Choroid plexus epithelial cell (primary cell): ENCODE measurements at places on chromosomes 3 and 15.
A peak's percentile ranks its signal among the peaks of the same experiment; 100 is the strongest.

- DNase-seq, result peak; percentile 66
Observed at GRCh38 chr3:48222616-48223513, at the start of gene CAMP. CAMP (plus strand) TSS chr3:48223495; CDS start chr3:48223512, 17 bp downstream.

GRCh38 chr15:59437142-59437816, 707 bp upstream of the FAM81A start:
- no peak for DNase-seq

- no peak for DNase-seq
Observed at GRCh38 chr15:86044981-86045380, 34.7 kb upstream of the AGBL1 start.

- no peak for DNase-seq
Observed at GRCh38 chr15:47661661-47662180, 55.6 kb upstream of the SEMA6D start.

DNA sequence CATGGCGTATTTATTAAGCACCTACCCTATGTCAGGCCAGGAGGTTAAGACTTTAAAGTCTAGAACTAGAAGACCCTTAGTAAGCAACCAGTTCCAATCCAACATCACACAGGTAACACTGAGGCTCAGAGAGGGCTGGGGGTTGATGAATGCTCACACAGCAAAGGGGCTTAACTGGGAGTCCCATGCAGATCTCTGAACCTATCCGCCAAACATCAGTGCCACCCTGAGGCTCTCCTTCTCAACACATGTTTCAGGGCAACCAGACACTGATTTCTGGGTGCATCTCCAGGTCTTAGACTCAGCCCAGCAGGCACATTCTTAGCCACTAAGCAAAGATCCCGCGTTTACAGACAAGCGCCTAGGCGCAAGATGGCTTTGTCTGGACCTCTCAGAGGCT, 92.0 kb upstream of the SLC6A11 start:
- no peak for DNase-seq

DNA sequence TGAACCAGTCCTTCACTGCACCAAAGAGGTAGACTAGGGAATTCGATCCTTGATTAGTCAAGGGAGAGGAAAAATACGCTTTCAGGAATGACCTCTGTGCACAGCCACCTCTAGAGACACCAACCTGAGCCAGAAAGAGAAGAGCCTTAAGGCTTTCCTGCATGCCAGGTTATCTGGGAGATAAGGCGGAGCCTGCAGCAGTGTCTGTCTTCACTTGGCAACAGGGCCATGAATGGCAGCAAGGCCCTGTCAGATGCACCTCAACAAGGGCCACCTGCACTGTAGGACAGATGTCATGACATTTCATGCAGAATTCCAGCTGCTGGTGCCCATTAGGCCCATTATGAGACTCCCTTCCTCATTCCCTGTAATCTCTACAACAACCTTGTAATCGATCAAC, 88.1 kb downstream of the MEX3B start:
- no peak for DNase-seq

DNA sequence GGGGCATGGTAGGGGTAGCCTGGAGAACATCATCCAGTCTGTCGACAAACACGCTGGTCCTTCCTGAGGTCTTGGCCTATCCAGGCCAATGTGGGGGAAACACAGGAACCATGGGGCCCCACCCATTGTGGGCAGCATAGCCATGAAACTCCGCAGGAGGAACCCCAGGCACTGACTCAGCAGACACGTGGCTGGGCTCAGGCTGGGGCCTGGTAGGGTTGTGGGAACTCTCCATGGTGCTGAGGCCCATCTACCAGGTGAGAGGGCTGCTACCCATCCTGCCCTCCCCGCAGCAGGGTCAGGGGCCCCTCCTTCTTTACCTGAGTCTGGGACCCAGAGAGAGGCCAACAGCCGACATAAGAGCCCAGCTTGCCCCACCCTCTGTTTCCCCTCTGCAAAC, 22.6 kb upstream of the CACNA2D2 start:
- DNase-seq, result peak; percentile 63

DNA sequence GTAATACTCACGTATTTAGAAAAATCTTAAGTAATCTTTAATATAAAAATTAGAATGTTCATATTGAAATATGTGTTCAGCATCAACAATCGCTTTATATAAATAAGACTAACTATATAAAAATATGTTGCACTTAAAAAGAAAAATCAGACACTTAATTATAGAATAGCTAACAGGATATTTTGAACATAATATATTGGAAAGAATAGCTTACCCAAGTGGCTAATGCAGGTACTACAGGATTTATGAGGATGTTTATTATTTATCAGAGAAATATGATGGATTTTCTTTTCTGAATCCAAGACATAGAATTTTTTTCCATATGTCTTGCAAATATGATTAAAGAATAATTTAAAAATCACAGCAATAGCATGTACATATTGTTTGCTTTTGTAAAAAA, 567.9 kb upstream of the GBE1 start:
- peak; percentile 26 for DNase-seq

- no peak for DNase-seq
Observed at GRCh38 chr15:40103864-40104271, 4.8 kb downstream of the BMF start.

DNA sequence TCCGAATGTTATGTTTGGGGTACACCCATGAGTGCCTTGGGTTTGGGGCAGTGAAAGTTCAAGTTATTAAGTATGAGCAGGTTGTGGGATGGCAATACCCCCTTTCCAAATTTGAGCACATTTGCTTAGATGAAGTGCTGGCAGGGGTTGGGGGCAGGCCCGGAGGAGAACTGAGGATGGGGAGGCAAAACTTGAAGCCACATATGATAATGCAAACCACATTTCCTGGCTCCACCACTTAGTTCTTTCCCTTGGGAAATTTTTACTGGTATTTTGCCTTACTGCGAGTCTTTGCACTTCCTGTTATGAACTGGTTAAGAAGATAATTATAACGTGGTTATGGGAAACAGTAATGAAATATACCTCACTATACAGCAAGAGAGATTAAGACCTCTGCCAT, 336.0 kb upstream of the ONECUT1 start:
- no peak for DNase-seq
